Naive thymus-derived CD8-positive, alpha-beta T cell (primary cell): ENCODE measurements at places on chromosomes 13 and 19. TPM values are rescaled to one million over a fixed set of nuclear protein-coding genes. Genes with fewer than 3 reads are reported as not detected.

The NDFIP2 gene
- polyA plus RNA-seq = 3.1 TPM

The FARP1 gene
- 0.03 TPM for polyA plus RNA-seq

The RASAL3 gene
- polyA plus RNA-seq = 98.9 TPM

The F2RL3 gene
- 0.24 TPM for polyA plus RNA-seq

The KATNAL1 gene
- 0.25 TPM for polyA plus RNA-seq

The ELAVL1 gene
- polyA plus RNA-seq = 41.5 TPM

The UBE2S gene
- polyA plus RNA-seq = 18.6 TPM
